ENCODE measurements at places on chromosomes 5 and 9.

- DNase-seq, result no peak
Observed at GRCh38 chr5:102874054-102874453, 118.9 kb downstream of the PAM start.

DNA sequence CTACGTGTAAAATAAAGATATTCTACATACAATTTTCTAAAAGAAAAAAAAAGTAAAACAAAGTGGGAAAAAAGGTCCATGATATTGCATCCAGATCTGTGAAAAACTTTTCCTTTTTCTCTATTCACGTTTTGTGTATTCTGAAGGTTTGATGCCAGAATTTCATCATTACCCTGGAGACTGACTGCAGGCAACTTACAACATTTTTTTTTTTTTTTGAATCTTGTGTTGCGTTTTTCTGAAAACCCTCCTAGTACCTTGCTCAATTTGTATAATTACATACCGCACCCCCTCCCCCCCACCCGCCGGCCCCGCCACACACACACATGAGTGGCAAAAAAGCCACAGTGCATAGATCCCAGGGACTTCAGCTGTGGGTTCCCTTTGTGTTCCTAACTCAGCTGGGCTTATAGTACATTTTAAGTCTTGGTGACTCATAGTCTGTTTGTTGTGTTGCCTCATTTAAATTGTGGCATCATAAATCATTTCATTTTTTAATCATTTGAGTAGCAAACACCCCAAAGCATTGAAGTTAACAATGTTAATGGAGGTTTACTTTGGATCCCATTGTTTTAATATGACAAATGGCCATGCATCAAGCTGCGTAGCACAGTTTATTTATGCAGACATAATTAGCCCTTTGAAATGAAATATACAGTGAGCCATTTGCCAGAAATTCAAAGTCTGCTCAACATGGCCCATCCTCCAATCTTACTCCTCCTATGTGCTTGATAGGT, 36.0 kb downstream of the PRDM6 start:
- DNase-seq, result no peak

- no peak for DNase-seq
Observed at GRCh38 chr9:129491487-129491855, 129.4 kb downstream of the C9orf50 start.

DNA sequence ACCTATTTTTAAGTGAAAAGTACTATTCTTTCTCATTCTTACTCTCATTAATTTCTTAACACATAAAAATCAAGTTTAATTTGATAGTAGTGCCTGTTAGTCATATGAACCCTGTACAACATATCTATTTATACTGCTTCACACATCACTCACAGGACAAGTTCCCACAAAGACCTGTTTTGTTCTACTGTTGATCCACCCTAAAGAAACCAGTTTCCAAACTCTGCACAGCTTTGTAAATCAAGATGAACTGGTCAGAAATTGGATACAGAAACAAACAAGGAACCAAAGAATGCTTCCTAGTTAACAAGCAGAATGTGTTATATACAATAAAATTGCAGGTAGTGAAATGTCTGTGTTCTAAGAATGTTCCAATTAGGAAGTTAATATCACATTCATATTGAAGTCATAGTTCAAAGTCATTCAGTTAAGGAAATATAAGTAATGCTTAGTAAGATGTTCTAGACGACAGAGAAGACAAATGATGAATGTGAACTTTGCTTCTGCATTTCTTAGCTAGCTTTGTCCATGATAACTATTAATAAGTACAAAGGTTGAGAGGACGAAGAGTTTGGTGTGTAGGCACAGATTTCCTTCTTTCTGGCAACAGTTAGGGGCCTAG, 33.4 kb downstream of the C9orf85 start:
- no peak for DNase-seq

DNA sequence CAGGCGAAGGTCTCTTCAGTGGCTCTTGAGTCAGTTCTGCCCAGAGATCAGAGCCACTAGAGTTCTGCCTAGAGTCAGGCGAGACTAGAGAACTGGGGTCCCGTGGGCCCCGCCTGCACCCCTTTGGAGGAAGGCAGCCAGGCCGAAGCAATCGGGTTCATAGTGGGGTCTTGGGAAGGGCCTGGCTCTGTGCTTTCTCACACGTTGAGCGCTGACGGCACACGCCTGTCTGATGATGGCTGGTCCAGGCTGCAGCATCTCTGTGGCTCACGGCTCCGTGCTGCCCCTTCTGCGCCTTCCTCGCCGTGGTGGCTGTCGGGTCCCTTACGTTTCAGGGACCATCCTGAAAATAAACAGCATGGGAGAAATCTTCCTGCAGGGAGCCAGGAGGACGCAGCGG, 78.3 kb upstream of the RNU6ATAC start:
- no peak for DNase-seq

GRCh38 chr5:4781299-4781698, 358.8 kb upstream of the ADAMTS16 start:
- no peak for DNase-seq

- no peak for DNase-seq
Observed at GRCh38 chr5:116248432-116248831, 163.6 kb downstream of the COMMD10 start.

- DNase-seq, result no peak
Observed at GRCh38 chr5:82417776-82418607, 139.8 kb upstream of the RPS23 start.

All from inflammatory macrophage treated with lipopolysaccharide for 1 hour (primary cell).